SK-N-SH treated with all-trans-retinoic acid at 6 μM for 48 hours (cell line): ENCODE measurements at places on chromosomes 1 and 21.
A peak's percentile ranks its signal among the peaks of the same experiment; 100 is the strongest.

- no peak for ATAC-seq
Observed at GRCh38 chr1:183241471-183241870, 55.4 kb downstream of the LAMC2 start.

GRCh38 chr1:116847190-116847589 is 62.5 kb upstream of the PTGFRN start:
- ATAC-seq, result no peak

GRCh38 chr1:94383966-94384408 is 34.2 kb upstream of the ABCD3 start:
- ATAC-seq, result no peak

- no peak for ATAC-seq
Observed at GRCh38 chr21:34690041-34690792, 21.4 kb downstream of the CLIC6 start.

DNA sequence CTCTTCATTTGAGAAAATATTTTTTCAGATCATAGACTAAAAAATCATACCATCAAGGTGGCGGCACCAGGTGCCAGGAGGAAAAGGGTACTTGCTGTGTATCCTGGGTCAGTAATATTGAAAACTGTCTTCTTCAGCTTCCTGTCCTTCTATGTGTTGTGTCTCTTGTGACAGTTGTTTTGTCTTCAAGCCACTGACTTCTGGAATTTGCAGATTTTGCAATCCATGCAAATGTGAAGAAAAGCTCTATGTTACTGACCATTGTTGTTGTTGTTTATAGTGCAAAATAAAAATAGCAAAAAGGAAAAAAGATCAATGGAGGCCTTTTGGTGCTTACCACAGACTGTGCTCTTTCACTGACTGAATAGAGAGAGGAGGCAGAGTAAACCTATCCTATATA is 83.2 kb upstream of the RHOU start:
- ATAC-seq, result no peak

DNA sequence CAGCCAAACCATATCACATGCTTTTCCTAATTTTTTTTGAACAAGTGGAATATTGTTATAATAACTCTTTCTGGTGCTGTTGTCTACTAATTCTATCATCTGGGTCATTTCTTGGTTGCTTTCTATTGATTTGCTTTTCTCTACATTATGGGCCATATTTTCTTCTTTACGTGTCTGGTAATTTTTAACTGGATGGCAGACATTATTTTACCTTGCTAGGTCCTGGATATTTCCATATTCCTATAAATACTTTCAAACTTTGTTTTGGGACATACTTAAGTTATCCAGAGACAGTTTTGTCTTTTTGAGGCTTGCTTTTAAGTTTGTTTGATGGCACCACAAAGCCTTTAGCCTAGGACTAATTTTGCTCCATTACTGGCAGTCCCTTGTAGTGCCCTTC is 11.3 kb downstream of the HS2ST1 start:
- no peak for ATAC-seq

DNA sequence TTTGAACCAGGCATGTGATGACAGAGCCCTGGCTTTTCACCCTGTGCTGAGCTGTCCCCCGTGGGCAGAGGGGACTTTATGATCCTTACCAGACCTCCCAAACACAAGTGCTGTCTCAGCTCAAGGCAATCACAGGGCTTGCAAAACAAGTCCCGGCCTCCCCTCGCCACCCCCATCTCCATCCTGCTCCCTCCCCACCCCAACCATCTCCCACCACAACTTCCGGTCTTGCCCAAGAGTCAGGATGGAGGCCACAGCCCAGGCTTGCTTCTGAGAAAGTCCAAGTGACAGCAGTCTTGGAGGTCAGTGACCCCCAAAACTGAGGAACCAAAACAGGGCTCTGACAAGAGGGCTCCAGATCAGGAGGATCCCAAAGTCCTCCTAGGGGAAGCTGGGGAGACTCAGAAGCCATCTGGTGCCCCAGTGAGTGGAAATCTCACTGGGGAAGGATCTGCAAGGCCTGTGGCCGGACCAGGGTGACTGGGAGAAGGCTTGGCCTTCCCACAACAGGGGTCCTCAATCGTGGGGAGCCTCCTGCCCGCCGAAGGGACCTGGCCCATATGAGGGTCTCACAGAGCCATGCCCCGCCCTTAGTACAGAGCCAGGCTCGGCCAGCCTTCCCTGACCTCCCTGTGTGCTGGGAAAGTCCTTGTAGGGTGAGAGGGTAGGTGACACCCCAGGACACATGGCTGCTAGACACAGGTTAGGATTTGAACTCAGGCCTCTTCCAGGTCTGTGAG is 4.5 kb upstream of the SDC3 start:
- no peak for ATAC-seq

GRCh38 chr1:41588334-41588875 is 103.9 kb upstream of the EDN2 start:
- no peak for ATAC-seq

GRCh38 chr1:8639148-8639547 is 178.3 kb downstream of the RERE start:
- ATAC-seq, result no peak

GRCh38 chr1:225637651-225638199 is 15.2 kb downstream of the ENAH start:
- no peak for ATAC-seq

DNA sequence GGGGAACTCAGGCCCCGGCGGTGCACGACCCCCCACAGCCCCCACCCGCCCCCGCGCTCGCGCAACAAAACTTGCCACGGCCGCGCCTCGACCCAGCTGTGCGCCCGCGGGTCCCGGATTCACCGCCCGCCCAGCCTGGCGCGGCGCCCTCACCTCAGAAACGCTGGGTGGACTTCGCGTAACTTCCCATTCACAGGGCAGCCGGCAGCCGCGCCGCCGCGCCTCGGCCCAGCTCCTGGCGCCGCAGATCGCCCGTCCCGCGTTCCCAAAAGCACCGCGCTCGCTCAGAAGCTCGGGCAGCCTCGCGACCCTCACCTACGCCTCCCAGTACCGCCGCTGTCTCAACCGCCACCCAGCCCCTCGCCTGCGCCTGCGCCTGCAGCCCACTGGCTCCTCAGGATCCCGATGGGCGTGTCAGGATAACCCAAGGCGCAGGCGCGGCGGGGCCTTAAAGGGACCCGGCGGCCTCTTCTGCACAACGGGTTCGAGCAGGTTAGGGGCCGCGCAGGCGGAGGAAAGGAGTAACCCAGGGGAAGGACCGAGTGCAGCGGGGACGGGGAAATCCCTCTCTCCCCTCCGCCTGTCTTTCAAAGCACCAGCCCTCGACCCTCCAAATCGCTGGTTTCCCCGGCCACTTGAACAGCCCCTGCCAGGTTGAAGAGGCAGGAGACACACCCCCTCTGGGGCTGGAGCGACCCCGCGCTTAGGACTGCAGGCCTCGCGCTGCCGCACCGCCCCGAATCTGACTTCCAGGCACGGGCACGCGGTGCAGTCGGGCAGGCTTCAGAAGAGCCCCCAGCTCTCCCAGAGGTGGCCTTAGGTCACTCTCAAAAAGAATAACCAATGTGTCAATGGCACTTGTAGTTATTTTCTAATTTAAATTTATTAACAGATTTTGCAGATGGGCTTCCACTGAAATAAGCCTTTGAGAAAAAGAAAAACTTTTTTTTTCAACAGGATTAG is at the start of gene NBPF1:
TSS of gene NBPF1 (minus strand) at position 380 of the 963 bp plus-strand sequence.
- ATAC-seq, result peak; percentile 98

DNA sequence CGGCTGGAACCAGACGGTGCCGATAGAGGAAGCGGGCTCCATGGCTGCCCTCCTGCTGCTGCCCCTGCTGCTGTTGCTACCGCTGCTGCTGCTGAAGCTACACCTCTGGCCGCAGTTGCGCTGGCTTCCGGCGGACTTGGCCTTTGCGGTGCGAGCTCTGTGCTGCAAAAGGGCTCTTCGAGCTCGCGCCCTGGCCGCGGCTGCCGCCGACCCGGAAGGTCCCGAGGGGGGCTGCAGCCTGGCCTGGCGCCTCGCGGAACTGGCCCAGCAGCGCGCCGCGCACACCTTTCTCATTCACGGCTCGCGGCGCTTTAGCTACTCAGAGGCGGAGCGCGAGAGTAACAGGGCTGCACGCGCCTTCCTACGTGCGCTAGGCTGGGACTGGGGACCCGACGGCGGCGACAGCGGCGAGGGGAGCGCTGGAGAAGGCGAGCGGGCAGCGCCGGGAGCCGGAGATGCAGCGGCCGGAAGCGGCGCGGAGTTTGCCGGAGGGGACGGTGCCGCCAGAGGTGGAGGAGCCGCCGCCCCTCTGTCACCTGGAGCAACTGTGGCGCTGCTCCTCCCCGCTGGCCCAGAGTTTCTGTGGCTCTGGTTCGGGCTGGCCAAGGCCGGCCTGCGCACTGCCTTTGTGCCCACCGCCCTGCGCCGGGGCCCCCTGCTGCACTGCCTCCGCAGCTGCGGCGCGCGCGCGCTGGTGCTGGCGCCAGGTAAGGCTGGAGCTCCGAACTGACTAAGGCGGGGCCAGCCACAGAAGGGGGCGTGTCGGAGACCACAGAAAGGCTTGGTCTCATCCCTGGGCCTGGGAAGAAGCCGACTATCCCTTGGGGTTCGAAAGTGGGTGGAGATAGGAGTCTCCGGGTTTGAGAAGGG is 486 bp downstream of the SLC27A3 start:
- peak; percentile 70 for ATAC-seq

GRCh38 chr1:165807613-165808012 is 19.8 kb upstream of the UCK2 start:
- ATAC-seq, result no peak

DNA sequence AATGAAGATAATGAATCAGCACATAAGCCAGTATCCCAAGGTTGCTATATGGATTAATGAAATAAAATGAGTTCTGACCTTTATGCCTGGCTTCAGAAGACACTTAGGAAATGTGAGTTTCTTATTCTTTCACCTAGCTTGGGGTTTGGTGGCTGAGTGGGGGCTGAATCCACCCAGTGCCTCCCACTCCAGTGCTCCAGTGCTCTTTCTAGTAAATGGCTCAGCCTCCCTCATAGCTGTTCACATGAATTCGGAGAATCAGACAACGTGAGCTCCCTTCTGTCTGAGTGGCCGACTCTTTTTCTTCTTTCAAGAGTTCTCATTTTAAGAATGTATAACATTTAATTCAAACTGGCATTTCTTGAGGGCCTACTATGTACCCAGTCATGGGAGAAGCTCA is 43.5 kb downstream of the TRABD2B start:
- ATAC-seq, result no peak

DNA sequence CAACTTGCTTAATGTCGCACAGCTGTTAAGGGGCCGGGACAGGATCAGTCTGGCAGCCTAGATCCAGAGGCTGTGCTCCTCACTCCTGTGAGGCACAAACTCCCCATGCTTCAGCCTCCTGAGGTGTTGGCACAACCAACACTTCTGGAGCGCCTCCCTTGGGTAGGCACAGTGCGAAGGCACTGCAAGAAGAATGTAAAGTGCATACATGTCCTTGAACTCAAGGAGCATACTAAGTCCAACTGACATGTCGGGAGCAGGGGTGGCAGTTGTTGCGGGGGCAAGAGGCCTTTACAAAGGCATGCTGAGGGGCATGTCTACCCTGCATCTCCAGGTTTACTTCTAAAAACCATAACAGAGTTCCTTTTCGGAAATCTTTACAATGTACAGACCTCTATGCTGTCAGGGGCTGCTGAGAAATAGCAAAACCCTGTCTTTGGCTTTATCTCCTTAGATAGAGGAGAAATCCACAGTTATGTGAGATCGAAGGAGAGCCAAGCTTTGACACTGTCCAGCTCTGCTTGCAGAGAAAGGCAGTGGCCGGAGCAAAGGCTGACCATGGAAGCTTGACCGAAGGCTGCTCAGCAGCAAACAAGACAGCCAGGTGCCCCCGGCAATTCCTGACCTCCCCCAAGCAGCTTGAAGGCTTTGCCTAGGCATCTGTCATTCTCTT is 93.9 kb downstream of the CDC7 start:
- ATAC-seq, result no peak

DNA sequence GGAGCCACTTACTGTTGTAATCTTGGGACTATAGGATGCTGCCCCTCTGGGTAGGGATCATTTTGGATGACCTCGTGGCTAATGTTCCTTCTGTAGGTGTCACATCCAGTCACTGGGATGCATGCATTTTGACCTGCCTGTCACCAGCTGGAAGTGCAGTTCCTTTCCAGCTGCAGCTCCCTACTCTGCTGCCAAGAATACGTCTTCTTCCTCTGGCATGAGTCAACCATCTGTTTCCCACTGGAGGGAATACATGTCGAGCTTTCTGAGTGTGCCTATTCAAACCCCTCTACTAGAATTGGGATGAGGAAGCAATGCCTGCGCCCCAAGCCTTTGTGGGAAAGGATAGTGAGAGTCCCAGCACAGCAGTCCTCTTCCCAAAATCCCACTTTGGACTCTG is 415.5 kb upstream of the ADAMTS5 start:
- no peak for ATAC-seq

GRCh38 chr1:54979327-54979891 is 1.0 kb upstream of the TMEM61 start:
- no peak for ATAC-seq

DNA sequence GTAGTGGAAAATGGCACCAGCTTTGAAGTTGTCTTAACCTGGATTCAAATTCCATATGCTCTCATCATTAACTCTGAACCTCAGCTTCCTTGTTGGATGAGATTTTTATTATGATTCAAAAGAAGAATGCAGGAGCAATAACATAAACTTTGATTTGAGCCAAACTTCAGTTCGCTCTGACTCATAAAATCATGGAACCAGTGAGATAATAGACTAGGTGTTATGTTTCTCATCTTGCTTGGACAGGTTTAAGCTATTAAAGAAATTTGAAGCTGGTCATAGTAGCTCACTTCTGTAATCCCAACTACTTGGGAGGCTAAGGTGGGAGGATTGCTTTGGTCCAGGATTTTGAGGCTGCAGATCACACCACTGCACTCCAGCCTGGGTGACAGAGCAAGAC is 172.8 kb downstream of the CLEC20A start:
- no peak for ATAC-seq

- no peak for ATAC-seq
Observed at GRCh38 chr1:225768662-225769426, 8.8 kb upstream of the SRP9 start.

GRCh38 chr1:59349101-59349500 is 52.2 kb downstream of the FGGY start:
- no peak for ATAC-seq

DNA sequence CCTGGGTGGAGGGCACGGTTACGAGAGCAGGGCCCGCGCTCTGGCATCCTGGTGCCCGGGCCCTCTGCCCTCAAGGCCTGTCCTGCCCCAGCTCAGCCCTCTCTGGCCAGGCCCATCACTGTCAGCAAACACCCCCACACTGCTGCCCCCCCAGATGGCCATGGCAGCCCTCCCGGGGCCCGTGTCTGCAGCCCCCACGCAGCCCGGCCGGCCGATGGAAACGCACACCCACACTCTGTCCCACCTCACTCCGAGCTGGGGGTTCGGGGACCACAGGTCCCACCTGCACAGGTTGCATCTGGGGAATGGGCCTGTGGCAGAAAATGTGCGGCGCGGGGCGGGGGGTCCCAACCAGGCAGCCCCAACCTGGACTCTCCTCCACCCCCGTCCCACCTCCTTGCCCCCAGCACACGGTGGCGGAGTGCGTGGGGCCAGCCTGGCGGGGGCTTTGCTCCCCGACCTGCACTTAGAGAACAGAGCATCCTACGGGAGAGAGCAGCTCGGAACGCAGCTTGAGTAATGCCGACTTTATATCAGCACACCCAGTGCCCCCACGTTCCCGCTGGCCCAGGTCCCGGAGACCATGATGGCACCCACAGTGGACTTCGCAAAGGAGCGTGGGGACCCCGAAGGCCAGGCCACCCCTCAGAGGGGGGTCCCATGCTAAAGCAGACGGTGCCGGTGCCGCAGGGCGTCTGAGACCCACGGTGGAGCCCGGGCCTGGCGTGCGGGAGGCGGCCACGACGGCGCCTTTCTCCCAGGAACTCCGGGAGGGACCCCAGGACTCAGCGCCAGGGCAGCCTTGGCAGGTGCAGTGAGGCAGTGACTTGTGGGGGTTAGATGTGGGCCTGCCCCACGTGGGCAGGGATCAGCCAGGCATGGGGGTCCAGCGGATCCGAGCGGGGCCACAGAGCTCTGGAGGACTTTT is 7.5 kb upstream of the RNF223 start:
- ATAC-seq, result no peak
